T-helper 17 cell (primary cell): ENCODE measurements at places on chromosomes 1 and 21. TPM values are rescaled to one million over a fixed set of nuclear protein-coding genes. Genes with fewer than 3 reads are reported as not detected.

- H3K4me3 ChIP-seq, result no peak overlapping the region
- no peak for DNase-seq
- peaks cover 5% of the 10 kb centered on the region for H3K36me3 ChIP-seq
- H3K27me3 ChIP-seq, result peaks cover 13% of the 10 kb centered on the region
- H3K27ac ChIP-seq, result no peak overlapping the region
Observed at GRCh38 chr1:223136086-223136485, 7.0 kb downstream of the TLR5 start.

GPR157 gene
- total RNA-seq, result 4.4 TPM

DNA sequence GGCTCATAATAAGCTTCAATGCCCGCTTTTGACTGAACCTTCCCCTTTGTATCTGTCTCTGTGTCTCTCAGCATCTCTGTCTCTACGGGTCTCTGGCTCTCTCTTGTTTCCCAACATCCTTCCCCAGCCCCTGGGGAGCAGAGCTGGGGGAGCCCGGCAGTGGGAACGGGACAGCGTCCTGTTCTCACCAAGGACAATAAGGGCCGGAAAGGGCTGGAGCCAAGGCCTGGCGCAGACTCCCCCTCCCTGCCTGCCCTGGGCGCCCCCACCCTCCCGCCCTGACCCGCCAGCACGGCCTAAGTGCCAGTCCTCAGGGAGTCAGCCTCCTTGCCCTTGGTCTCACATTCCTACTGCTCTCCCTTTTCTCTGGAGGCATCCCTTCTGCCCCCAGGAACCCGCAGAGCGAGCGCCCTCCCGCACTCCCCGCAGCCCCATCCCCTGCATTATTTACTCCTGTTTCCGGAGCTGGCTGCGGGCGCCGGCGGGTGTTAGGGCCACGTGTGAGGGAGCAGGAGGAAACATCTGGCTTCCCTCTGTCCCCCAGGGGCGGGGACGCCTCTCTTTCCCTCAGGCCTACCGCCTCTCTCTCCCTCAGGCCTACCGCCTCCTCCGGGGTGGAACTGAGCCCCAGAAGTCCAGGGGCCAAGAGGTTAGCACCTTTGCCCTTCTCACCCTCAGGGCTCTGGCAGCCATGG lies 6.5 kb downstream of the KRTCAP2 start:
- DNase-seq, result no peak
- peaks cover 22% of the 10 kb centered on the region for H3K4me1 ChIP-seq
- H3K4me3 ChIP-seq, result no peak overlapping the region
- H3K27ac ChIP-seq, result no peak overlapping the region
- no peaks in the 10 kb centered on the region for H3K27me3 ChIP-seq
- H3K36me3 ChIP-seq, result peaks cover 5% of the 10 kb centered on the region

DNA sequence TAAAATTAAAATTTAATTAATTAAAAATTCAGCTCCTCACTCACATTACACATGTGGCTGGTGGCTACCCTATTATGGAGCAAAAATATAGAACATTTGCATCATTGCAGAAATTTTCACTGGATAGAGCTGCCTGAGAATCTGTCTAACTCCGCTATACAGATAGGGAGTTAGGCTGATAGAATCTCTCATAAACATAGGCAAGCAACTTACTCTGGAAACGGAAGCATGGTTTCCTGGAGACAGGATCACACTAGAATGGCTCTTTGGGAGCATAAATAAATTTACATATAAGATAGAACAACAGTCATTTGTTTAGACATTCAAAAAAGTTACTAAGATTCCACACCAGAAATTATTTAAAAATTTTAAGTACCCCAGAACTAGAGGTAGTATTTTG lies 12.2 kb upstream of the LAMC2 start:
- H3K27ac ChIP-seq, result no peak overlapping the region
- H3K27me3 ChIP-seq, result peaks cover 13% of the 10 kb centered on the region
- no peak for DNase-seq
- H3K4me3 ChIP-seq, result no peak overlapping the region

DNA sequence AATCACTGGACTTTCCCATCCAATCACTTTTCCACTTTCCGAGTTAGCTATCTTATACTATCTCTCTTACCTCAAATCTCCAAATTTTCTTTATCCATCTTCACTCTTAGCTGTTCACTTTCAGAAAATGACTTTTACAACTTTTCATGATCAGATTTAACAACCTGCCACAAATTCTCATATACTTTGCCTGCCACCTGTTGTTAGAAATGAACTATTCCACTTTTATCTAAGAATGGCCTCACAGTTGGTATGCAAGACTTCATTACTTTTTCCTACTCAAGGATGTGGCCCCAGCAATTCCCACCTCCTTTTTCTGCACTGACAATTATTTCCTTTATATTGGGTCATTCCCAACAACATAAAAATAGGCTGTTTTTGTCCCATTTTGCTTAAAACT lies 93.6 kb upstream of the DEPDC1 start:
- H3K4me1 ChIP-seq, result no peaks in the 10 kb centered on the region
- H3K36me3 ChIP-seq, result no peaks in the 10 kb centered on the region
- H3K27me3 ChIP-seq, result no peaks in the 10 kb centered on the region
- no peak for DNase-seq

GRCh38 chr1:59007820-59008598 lies 224.2 kb upstream of the JUN start:
- no peak overlapping the region for H3K27ac ChIP-seq
- peaks cover 15% of the 10 kb centered on the region for H3K4me1 ChIP-seq
- no peak for DNase-seq
- H3K27me3 ChIP-seq, result peaks cover 26% of the 10 kb centered on the region

DNA sequence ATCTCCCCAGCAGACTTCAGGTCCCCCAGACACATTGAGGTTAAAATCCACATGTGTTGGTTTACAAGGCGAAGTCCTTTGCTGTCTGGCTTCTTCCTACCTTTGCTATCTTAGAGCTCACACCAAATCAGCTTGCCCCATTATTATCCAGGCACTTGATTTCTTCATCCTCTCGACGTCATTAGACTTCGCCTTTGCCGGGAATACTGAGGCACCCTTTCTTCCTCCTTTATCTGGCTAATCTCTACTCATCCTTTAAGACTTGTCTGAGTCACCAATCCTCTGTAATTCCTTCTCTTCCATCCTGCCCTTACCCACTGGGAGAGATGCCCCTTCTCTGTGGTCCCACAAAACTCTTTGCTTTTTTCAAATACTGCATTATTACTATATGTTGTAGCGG lies 9.2 kb upstream of the XCL2 start:
- peaks cover 5% of the 10 kb centered on the region for H3K36me3 ChIP-seq
- H3K27me3 ChIP-seq, result no peaks in the 10 kb centered on the region
- no peak overlapping the region for H3K4me3 ChIP-seq
- DNase-seq, result no peak

DNA sequence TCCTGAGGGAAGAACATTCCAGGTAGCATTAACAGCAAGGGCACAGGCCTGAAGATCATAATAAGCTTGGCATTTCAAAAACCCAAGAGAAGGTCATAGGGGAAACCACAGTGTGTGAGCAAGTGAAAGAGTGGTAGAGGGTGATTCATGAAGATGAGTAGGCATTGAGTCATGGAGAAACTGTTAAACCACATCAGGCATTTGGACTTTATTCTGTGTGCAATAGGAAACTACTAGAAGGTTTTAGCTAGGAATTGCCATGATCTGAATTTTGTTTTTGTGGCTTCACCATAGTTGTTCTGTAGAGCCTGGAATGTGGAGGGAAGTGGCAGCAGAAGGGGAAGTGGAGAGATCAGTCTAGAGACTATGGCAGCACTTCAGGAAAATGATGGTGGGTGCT lies 359.0 kb upstream of the PTBP2 start:
- H3K36me3 ChIP-seq, result no peaks in the 10 kb centered on the region
- no peak overlapping the region for H3K4me3 ChIP-seq
- H3K27me3 ChIP-seq, result no peaks in the 10 kb centered on the region
- no peaks in the 10 kb centered on the region for H3K4me1 ChIP-seq
- no peak overlapping the region for H3K27ac ChIP-seq
- no peak for DNase-seq

GRCh38 chr1:177043597-177043996 lies 120.9 kb downstream of the ASTN1 start:
- H3K36me3 ChIP-seq, result no peaks in the 10 kb centered on the region
- no peak overlapping the region for H3K27ac ChIP-seq
- DNase-seq, result no peak
- no peaks in the 10 kb centered on the region for H3K27me3 ChIP-seq

DNA sequence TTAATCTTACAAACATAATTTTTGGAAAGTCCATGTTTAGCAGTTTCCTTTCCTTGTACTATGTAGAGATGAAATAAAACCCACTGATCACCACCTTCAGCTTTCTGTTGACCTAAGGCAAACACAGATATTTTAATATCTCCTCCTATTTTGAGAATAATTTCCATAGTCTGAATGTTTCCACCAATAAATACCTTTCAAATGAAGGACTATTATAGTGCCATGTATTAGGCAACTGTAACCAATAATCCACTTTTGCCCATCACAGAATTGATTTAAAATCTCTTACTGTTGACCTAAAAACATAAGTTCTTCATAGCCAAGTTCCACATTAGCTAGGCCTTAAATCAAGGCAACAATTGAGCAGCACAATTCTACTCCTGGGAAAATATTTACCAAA lies 1.8 kb downstream of the CDC42BPA start:
- peak overlapping the region; percentile 34 for H3K4me3 ChIP-seq
- H3K36me3 ChIP-seq, result peaks cover 5% of the 10 kb centered on the region
- H3K4me1 ChIP-seq, result peaks cover 5% of the 10 kb centered on the region
- no peak for DNase-seq

GRCh38 chr1:42533101-42533863 lies 70.2 kb downstream of the CCDC30 start:
- H3K4me1 ChIP-seq, result peaks cover 9% of the 10 kb centered on the region
- H3K27me3 ChIP-seq, result peaks cover 7% of the 10 kb centered on the region
- peaks cover 4% of the 10 kb centered on the region for H3K36me3 ChIP-seq
- H3K27ac ChIP-seq, result no peak overlapping the region

DNA sequence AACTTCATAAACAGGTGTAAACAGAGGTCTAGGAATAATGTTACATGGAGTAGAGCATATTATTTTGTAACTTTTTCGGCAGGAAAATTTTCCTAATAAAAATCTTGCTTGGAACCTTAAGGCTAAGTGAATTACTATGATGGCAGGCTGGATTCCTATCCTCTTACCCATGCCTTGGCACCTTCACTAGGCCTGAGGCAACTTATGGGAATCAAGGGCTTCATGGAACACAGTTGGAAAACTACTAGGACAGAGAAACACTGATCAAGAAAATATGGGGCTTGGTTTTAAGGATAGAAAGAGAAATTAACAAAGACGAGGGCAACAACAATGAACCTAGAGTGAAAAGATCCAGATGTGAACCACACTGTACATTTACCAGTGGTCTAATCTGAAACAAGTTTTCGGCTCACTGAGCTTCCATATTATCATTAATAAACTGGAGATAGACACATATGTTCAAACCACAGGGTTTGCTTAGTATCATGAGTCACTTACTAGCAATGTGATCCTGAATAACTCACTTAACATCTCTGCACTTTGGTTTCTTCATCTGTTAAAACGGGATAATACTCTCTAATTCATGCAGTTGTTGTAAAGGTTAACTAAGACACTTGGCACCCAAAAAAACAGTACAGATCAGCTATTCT lies 68.5 kb downstream of the GPATCH2 start:
- no peak overlapping the region for H3K4me3 ChIP-seq
- H3K4me1 ChIP-seq, result no peaks in the 10 kb centered on the region
- H3K27ac ChIP-seq, result no peak overlapping the region
- H3K27me3 ChIP-seq, result no peaks in the 10 kb centered on the region
- no peak for DNase-seq

DNA sequence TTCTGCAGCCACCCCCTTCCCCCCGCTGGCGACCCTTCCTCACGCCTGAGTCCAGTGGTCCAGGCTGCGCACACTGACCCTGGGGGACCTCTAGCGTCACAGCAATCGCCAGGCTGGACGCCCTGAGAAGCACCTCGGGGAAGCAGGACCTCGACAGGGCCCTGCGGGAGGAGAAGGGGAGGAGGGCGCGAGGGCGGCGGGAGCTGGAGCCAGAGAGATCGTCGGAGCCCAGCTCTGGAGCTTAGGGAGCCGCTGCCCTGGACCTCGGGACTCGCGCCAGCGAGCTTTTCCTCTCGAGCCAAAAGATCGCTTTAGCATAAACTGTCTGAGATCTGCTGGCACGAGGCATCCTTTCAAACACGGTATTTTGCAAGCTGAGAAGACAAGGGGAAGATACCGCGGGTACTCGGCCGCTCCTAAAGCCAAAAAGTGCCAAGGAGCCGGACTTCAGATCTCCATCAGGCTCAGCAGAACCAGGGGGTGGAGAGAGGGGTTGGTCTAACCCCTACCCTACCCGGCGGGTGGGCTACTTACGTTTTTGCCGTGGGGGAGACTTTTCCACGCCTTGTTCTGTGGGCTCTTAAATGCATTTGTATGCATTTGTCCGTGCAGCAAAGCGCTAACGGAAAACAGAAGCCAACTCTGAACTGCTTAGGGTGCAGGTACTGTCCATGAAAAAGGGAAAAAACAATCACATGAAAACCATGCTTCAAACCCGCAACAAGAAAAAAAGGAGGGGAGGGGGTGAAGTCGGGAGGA lies 586 bp downstream of the COL24A1 start:
- DNase-seq, result no peak
- H3K4me3 ChIP-seq, result peak overlapping the region; percentile 41
- no peaks in the 10 kb centered on the region for H3K36me3 ChIP-seq
- no peak overlapping the region for H3K27ac ChIP-seq
- no peaks in the 10 kb centered on the region for H3K4me1 ChIP-seq

GRCh38 chr1:65112811-65113210 lies 35.2 kb upstream of the AK4 start:
- H3K27me3 ChIP-seq, result peaks cover 15% of the 10 kb centered on the region
- no peak for DNase-seq
- H3K4me1 ChIP-seq, result no peaks in the 10 kb centered on the region
- no peak overlapping the region for H3K4me3 ChIP-seq
- no peak overlapping the region for H3K27ac ChIP-seq

DNA sequence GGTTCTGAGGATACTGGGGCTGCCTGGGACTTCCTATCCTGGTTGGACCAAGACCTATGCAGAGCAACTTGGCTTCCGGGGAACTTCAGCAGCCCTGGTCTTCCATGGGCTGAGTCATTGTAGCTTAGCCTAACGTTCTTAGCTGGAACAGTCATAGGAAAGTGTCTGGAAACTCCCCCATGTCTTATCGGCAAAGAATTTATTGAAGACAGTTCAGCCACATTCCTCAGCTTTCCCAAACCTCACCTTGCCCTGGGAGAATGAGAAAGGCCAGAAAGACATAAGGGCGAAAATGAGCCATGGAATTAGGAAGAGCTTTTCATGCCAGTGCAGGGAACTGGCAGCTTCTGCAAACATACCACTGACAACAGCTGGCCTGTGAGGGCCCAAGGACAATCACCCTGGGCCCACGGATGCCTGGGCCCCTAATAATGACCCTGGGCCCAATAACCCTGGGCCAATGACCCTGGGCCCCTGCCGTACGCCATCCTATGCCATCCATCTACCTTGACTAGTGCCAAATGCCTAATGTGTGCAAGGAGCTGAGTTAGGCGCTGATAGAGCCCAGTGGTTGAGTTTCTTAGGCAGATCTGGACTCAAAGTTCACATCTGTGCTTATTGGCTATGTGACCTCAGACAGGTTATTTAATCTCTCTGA lies 114.4 kb upstream of the GADD45A start:
- no peak overlapping the region for H3K4me3 ChIP-seq
- H3K27me3 ChIP-seq, result peaks cover 7% of the 10 kb centered on the region
- H3K27ac ChIP-seq, result no peak overlapping the region
- no peaks in the 10 kb centered on the region for H3K36me3 ChIP-seq
- no peaks in the 10 kb centered on the region for H3K4me1 ChIP-seq
- no peak for DNase-seq

GRCh38 chr21:28872218-28872617 lies 120.5 kb downstream of the LTN1 start:
- DNase-seq, result no peak
- H3K4me3 ChIP-seq, result no peak overlapping the region
- peaks cover 6% of the 10 kb centered on the region for H3K4me1 ChIP-seq
- peaks cover 11% of the 10 kb centered on the region for H3K36me3 ChIP-seq
